Body of pancreas (tissue), 4 donors: ENCODE measurements at places on chromosomes 12 and 14.

DNA sequence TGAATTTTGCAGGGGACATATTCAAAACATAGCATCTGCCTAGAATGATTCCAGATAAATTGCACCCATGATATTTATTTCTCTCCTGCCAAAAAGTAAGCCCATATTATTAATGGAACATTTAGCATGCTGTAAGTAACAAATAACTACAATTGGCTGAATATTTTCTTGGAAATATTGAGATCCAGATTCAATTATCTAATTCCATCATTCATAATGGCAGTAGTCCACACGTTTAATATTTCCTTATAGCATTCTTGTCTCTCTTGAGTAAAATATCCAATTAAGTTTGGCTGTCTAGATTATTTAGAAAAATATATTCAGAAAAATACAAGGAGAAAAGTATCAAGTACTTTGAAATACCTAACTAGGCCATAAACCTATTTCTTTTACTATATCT, 157.5 kb downstream of the FLRT2 start:
- DNase-seq: no peak

- no peak for DNase-seq
These were observed 29.0 kb upstream of the AKAP6 start for GRCh38 chr14:32300136-32300535.

- no peak for DNase-seq
These were observed 91.8 kb downstream of the RCOR1 start for GRCh38 chr14:102684298-102684663.

DNA sequence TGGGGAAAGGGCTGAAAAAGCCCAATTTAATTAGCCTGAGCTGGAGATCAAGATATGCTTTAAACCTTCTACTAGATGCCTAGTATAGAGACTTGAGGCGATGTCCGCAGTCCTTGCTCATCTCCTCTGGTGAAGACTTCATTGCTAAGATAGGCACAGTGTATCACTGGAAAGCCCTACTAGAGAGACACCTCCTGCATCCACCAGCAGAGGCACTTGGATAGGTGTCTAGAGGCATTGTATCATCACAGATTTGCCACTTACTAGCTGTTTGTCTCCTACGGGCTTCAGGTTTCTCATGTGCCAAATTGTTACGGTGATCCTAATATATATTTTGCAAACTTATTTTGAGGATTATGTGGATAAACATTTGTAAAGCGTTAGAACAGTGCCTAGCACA, 1048.5 kb downstream of the GALC start:
- DNase-seq: no peak

DNA sequence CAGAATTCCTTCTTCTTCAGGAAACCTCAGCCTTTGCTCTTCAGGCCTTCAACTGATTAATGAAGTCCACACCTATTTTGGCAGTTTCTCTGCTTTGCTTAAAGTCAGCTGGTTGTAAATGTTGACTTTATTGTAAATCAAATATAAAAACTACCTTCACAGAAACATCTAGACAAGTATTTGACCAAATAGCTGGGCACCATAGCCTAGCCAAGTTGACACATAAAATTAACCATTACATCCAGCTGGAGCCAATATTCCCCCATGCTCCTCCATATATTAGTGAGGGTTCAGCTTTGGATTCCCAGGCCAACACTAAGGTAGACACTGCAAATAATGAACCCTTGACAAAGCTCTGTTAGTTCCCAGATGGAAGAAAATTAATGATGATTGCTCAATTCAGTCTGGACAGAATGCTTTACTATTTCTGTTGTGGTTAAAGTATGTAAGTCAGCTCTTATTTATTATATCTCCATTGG, 125.5 kb downstream of the ZFP36L1 start:
- DNase-seq: no peak

DNA sequence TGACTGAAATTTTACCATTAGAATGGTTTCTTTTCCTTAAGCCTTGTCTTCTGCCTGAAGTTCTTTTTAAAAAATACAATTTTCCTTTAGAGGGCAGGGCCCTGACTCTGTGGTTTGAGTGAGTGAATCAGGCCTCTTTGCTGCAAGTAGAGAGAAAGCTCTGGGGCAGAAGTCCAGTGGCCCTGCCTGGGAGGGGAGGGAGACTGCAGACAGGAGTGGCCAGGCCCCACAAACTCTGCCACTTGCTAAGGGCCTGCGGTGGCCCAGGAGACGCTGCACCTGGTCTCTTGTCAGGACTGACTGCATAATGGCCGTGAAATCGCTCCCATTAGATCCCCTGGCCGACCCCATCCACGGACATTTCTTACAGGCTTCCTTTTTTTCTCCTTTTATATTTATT, 25.5 kb downstream of the TSPAN11 start:
- no peak for DNase-seq
